ENCODE measurements at places on chromosomes 7 and 10. TPM values are rescaled to one million over a fixed set of nuclear protein-coding genes. Genes with fewer than 3 reads are reported as not detected.

Gene NUDT13
- total RNA-seq = 3.4 TPM

Gene ZNF488
- 1.2 TPM for total RNA-seq

Gene SPDYE16
- 0.03 TPM for total RNA-seq

Gene TMEM130
- total RNA-seq = 0.90 TPM

Gene CLRN3
- total RNA-seq = 49.0 TPM

Gene HTR5A
- not detected for total RNA-seq

Gene SDK1
- 7.4 TPM for total RNA-seq

Gene CFAP43
- total RNA-seq = 0.83 TPM

GRCh38 chr10:108791030-108791429, 1132.3 kb downstream of the XPNPEP1 start:
- H3K4me1 ChIP-seq = no peaks in the 10 kb centered on the region
- no peaks in the 10 kb centered on the region for H3K27me3 ChIP-seq

DNA sequence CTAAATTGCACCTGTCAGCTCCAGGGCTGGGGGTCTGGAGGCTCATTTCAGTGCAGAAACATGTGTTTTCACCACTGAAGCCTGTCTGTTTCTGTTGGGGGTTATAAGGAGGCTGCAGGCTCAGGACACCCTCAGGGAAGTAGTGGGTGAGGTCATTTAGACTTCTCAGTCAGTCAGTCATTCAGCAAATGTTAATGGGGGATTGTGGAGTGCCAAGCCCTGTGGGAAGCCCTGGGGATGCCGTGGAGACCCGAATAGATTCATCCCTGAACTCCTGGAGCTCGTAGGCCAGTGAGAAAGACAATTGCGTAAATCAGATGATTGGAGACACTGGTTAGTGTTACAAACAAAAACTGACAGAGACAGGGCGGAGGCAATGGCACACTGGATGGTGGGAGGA, 19.2 kb downstream of the LHPP start:
- H3K27me3 ChIP-seq = no peaks in the 10 kb centered on the region
- no peaks in the 10 kb centered on the region for H3K36me3 ChIP-seq
- H3K27ac ChIP-seq = no peak overlapping the region
- DNase-seq = no peak
- H3K4me1 ChIP-seq = peaks cover 6% of the 10 kb centered on the region

DNA sequence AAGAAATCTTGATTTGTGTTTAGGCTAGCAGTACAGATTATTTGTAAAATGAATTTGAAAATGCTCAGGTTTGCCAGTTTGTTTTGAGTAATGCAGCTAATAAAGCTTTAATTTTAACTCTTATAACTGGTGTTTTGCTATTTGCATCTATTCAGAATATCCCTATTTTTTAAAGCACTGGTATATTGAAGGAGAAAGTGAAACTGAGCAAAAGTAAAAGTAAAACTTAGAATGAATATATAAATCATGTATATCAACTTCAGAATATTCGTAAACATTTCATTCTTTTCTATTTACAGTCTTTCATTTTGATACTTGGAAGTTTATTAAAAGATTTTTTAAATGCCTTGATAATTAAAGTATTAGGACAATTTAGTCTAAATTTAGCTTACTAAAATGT, 26.2 kb downstream of the TASOR2 start:
- no peak for DNase-seq
- H3K4me3 ChIP-seq = no peak overlapping the region
- no peaks in the 10 kb centered on the region for H3K36me3 ChIP-seq
- H3K4me1 ChIP-seq = no peaks in the 10 kb centered on the region
- H3K27me3 ChIP-seq = no peaks in the 10 kb centered on the region

DNA sequence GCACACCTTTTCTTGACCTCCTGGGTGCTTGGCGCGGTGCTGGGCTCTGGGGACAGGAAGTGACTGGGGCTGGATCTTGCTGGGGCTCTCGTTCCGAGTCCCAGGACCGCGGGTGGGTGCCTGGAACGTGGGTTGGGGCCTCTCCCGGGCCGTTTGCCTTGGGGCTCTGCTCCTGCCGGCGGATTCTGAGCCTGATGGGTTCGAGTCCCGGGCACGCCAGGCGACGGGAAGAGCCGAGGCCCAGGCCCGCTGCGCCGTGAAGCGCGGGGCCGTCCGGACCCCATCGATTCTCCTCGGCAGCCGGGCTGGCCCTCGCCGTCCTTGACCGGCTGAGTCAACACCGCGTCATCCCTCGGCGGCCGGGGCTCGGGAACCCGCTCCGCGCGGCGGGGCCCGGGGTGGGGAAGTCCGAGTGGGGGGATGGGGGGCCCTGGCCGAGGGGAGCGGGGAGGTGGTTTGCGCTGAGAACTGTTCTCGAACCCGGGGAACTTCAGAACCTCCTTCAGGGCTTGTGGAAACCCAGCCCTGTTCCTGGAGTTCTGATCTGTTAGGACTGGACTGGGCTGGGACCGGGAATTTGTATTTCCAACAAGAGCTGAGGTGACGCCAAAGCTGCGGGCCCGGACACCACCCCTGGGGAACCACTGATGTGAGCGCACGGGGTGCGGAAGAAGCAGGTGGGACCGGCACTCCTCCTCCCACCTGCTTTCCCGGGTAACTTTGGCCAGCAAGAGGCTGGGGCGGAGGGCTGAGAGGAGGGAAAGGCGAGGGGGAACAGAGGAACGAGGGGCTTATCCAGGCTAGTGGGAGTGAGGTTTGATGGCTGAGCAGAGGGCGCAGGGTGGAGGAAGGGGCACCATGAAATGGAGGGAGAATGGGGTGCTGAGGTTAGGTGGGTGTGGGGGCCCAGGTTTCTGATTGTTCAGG, 6.2 kb downstream of the HHEX start:
- H3K4me1 ChIP-seq = peaks cover 10% of the 10 kb centered on the region
- H3K36me3 ChIP-seq = no peaks in the 10 kb centered on the region
- H3K4me3 ChIP-seq = no peak overlapping the region
- peak; percentile 61 for DNase-seq
- H3K27ac ChIP-seq = no peak overlapping the region

DNA sequence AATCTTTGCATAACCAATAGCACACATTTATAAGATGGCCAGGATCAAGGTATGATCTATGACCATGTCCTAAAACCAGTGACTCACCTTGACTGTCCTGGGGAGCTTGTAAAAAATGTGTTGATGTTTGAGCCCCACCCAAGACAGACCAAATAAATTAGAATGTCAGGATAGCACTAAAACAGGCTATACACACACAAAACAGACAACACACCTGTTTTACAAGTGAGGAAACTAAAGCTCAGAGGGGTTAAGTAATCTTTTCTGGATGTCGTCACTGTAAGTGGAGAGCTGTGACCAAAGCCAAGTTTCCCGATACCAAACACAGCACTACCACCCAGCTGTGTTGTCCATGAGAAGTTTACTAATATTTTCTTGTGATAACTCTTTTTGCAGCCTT, 84.5 kb downstream of the AVL9 start:
- H3K4me1 ChIP-seq = no peaks in the 10 kb centered on the region
- peaks cover 7% of the 10 kb centered on the region for H3K36me3 ChIP-seq
- no peak overlapping the region for H3K4me3 ChIP-seq
- no peaks in the 10 kb centered on the region for H3K27me3 ChIP-seq
- DNase-seq = no peak

- H3K36me3 ChIP-seq = no peaks in the 10 kb centered on the region
- H3K4me1 ChIP-seq = no peaks in the 10 kb centered on the region
- no peak overlapping the region for H3K27ac ChIP-seq
- H3K27me3 ChIP-seq = no peaks in the 10 kb centered on the region
Observed at GRCh38 chr7:102721-103120, 89.7 kb upstream of the FAM20C start.

DNA sequence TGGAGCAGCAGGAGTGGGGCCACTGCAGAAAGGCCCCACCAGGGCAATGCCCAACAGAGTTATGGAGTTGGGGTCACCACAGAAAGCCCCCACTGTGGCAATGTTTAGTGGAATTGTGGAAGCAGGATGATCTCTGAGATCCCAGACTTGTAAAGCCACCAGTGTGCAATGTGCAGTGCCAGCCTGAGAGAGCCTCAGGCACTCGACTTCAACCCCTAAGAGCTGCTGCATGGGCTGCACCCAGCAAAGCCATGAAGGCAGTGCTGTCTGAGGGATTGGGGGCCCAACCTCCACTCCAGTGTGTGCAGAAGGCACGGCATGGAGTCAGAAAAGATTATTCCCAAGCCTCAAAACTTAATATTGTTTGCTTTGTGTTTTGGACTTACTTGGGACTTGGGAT, 20.4 kb downstream of the SAMD9 start:
- H3K36me3 ChIP-seq = no peaks in the 10 kb centered on the region
- H3K4me1 ChIP-seq = no peaks in the 10 kb centered on the region
- no peak overlapping the region for H3K4me3 ChIP-seq
- no peak for DNase-seq
- no peak overlapping the region for H3K27ac ChIP-seq

GRCh38 chr10:86651631-86652331, 2.6 kb upstream of the OPN4 start:
- H3K4me1 ChIP-seq = peaks cover 21% of the 10 kb centered on the region
- H3K36me3 ChIP-seq = no peaks in the 10 kb centered on the region
- no peak for DNase-seq
- H3K4me3 ChIP-seq = no peak overlapping the region
- H3K27ac ChIP-seq = no peak overlapping the region
- no peaks in the 10 kb centered on the region for H3K27me3 ChIP-seq

DNA sequence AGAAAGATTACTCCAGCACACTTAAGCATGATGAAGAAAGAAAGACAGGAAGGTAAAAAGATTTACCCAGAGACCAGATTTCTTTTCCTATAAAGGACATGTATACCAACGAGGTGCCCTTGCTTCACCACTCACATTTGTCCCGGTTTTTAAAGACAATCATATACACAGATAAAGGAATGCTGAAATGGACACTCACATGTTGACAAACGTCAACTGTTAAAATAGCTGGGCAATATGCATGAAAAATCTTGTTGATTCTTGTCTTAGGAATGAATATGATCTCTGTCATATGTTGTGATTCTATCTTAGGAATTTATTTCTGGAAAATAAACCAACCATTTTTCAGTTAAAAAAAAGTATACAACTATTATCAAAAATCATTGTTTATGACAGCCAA, 158.2 kb downstream of the SRPK2 start:
- H3K4me1 ChIP-seq = no peaks in the 10 kb centered on the region
- no peak overlapping the region for H3K4me3 ChIP-seq
- no peak overlapping the region for H3K27ac ChIP-seq
- no peaks in the 10 kb centered on the region for H3K27me3 ChIP-seq

DNA sequence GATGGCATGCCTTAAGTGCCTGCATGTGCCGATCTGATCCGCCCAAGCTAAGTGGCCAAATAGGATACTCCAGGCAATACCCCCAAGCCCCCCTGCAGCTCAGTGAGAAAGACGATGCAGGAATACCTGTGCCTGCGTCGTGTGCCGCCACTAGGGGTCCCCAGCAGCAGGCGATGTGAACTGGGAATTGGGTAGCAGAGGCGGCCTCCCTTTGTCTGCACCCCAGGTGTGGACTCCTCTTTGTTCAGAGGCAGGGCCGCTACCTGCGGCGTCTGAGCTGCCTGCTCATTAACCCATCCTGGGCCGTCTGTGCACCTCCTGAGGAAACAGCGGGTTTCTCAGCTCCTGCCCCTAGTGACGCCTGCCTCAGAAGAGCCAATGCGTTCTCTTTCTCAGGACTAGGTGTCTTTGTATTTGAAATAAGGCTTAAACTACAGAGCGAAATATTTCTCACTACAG, 4.8 kb upstream of the CHN2 start:
- DNase-seq = peak; percentile 83
- H3K4me3 ChIP-seq = no peak overlapping the region
- peaks cover 6% of the 10 kb centered on the region for H3K27me3 ChIP-seq
- peak overlapping the region; percentile 33 for H3K27ac ChIP-seq
- H3K36me3 ChIP-seq = no peaks in the 10 kb centered on the region
- H3K4me1 ChIP-seq = peaks cover 12% of the 10 kb centered on the region

DNA sequence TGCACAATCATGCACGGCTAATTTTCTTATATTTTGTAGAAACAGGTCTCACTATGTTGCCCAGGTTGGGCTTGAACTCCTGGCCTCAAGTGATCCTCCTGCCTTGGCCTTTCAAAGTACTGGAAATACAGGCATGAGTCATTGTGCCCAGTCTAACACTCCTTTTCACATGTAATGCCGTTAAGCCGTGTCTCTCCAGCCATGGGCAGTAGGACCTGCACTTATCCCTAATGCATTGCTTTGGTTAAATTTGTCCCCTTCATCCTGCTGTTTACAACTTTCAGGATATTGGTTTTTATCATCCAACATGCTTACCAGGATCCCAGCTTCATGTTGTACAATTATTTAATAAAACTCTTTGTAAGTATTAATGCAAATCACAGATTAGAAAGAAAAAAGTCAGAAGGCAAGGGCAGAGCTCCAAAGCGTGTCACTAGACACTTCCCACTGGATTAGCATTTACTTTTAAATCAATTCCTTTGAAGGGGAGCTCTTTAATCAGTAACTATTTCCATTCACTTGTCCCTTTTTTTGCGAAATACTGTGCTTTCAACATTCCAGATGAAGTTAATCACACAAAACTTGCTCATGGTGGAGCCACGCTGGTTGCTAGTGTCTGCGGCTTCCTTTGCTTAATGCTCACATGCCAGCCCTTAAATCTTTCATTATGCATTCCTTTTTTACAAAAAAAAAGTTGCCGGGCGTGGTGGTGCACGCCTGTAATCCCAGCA, 256.0 kb upstream of the AUTS2 start:
- H3K36me3 ChIP-seq = no peaks in the 10 kb centered on the region
- no peak overlapping the region for H3K4me3 ChIP-seq
- H3K27ac ChIP-seq = no peak overlapping the region
- no peaks in the 10 kb centered on the region for H3K4me1 ChIP-seq

GRCh38 chr7:85734823-85735222, 548.0 kb upstream of the SEMA3D start:
- H3K4me3 ChIP-seq = no peak overlapping the region
- DNase-seq = no peak
- no peaks in the 10 kb centered on the region for H3K27me3 ChIP-seq
- H3K27ac ChIP-seq = no peak overlapping the region
- peaks cover 17% of the 10 kb centered on the region for H3K4me1 ChIP-seq

DNA sequence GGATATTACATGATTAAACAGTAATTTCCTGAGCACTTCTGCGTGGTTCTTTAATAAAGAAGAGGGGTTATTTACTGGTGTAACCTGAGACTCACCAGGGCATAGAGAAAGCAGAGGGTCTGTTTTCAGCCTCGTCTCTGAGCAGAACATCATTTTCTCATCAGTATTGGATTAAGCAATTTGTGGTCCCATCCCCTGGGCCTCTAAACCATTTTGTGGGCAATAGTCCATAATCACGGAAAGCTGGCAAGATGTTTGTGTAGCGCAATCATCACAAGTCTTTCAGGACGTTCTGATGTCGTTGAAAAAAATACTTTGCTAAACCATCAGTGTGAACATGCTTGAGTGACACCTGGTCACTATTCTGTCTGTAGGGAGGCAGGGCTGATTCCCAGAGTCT, 37.1 kb upstream of the SEC61G start:
- H3K4me3 ChIP-seq = no peak overlapping the region
- no peaks in the 10 kb centered on the region for H3K36me3 ChIP-seq
- no peak overlapping the region for H3K27ac ChIP-seq
- H3K4me1 ChIP-seq = no peaks in the 10 kb centered on the region
- no peak for DNase-seq

- no peak for DNase-seq
- H3K27ac ChIP-seq = no peak overlapping the region
- H3K4me1 ChIP-seq = no peaks in the 10 kb centered on the region
- H3K36me3 ChIP-seq = no peaks in the 10 kb centered on the region
Observed at GRCh38 chr7:122200888-122201287, 56.8 kb upstream of the AASS start.

All from hepatocyte (in vitro differentiated cells).